ENCODE measurements at places on chromosomes 1 and 21.
A peak's percentile ranks its signal among the peaks of the same experiment; 100 is the strongest.

GRCh38 chr1:236172041-236172579 is 29.8 kb downstream of the GPR137B start:
- H3K27ac ChIP-seq: no peak overlapping the region
- H3K4me1 ChIP-seq: peaks cover 4% of the 10 kb centered on the region
- H3K27me3 ChIP-seq: no peaks in the 10 kb centered on the region
- no peak overlapping the region for H3K4me3 ChIP-seq
- DNase-seq: no peak
- peaks cover 1% of the 10 kb centered on the region for H3K36me3 ChIP-seq

DNA sequence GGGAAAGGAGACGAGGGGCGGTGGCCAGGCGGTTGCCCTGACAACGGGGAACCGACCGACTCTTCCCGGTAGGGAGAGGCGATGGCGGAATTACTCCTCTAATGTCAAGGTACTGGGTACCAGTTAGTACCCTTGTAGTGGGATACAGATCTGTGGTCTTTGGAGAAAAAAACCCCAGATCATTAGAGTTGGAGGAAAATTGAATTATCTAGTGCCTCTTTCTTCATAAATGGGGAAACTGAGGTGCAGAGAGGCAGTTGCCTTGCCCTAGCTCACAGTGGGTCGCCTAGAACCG is 545 bp upstream of the PEF1 start:
- H3K36me3 ChIP-seq: 0 out of 2 replicates have a peak, but pooled peaks cover 3% of the 10 kb centered on the region
- H3K4me3 ChIP-seq: peak overlapping the region; percentile 65
- DNase-seq: no peak
- no peaks in the 10 kb centered on the region for H3K27me3 ChIP-seq

- H3K27me3 ChIP-seq: peaks cover 21% of the 10 kb centered on the region
- no peak overlapping the region for H3K4me3 ChIP-seq
- H3K36me3 ChIP-seq: no peaks in the 10 kb centered on the region
- no peak for DNase-seq
Observed at GRCh38 chr1:206776229-206776628, 3.9 kb upstream of the IL10 start.

- no peaks in the 10 kb centered on the region for H3K27me3 ChIP-seq
- H3K4me3 ChIP-seq: no peak overlapping the region
- no peak for DNase-seq
- no peaks in the 10 kb centered on the region for H3K36me3 ChIP-seq
- H3K27ac ChIP-seq: no peak overlapping the region
- H3K4me1 ChIP-seq: no peaks in the 10 kb centered on the region
Observed at GRCh38 chr1:238776126-238776525, 610.2 kb upstream of the CHRM3 start.

- H3K27ac ChIP-seq: no peak overlapping the region
- H3K4me3 ChIP-seq: no peak overlapping the region
- H3K27me3 ChIP-seq: no peaks in the 10 kb centered on the region
Observed at GRCh38 chr1:44834328-44834727, 8.7 kb downstream of the PTCH2 start.

DNA sequence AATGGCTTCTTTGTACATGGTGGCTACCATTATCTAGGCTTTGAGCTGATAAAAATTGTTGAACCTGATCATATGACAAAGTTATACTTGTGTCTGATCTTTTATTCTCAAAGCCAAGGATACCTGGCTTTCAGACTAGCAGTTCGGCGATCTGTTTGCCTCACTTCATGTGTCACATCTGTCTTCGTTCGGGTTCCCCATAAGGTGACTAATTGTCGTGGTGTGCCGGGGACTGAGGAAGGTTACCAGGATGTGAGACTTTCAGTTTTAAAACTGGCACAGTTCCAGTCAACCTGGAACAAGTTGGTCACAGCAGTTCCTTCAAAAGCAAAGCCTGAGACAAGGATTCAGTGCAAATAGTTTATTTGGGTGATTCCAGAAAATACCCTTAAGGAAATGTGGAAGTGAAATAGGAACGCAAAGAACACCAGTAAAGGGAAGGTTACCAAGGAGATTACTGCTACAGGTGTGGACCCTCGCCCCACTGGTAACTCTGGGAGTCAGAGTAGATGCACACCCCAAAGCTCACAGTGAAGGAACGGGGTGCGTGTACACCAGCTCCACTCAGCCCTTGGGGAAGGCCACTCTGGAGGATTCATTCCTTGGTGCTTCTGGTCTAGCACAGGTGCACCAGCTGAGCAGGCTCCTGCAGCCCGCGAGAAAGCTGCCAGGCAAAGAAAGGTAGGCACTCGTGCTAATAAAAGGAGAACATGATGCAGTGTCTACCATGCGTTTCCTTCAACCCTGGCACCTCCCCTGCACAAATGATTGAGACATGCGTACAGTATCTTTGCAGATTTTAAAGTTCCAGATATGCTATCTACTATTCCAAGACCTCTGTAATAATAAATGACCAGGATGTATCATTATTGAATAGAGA is 69.0 kb downstream of the VWA5B1 start:
- H3K4me1 ChIP-seq: peaks cover 11% of the 10 kb centered on the region
- H3K36me3 ChIP-seq: no peaks in the 10 kb centered on the region
- H3K4me3 ChIP-seq: no peak overlapping the region
- no peak overlapping the region for H3K27ac ChIP-seq
- DNase-seq: no peak

DNA sequence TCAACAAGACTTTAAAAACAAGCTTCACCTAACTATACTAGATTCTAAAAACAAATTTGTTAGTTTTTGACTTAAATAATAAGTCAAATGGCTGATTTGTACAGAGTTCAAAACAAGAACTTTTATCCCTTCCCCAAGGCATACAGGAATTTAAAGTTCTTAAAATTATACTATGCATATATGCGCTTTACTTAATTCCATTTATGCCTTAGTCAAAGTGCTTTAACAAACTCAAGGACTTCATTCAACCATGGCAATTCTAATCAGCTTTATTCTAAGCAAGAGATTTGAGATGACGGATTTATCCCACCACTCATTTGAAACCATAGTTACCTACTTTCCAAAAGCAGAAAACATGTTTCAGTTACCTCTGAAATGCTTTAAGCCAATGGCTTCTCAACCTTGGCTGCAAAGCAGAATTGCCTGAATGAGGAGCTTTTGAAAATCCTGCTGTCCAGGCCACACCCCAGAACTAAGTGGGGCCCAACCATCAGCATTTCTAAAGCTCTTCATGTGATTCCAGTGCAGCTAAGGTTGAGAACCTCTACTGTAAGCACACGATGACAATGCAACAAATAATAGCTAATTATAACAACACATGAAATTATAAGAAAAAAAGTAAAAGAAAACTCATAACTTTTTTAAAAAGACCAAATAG is 44.6 kb downstream of the TTLL7 start:
- H3K27me3 ChIP-seq: no peaks in the 10 kb centered on the region
- no peak overlapping the region for H3K27ac ChIP-seq
- H3K4me3 ChIP-seq: no peak overlapping the region
- no peaks in the 10 kb centered on the region for H3K36me3 ChIP-seq

- DNase-seq: no peak
- H3K4me1 ChIP-seq: no peaks in the 10 kb centered on the region
- no peak overlapping the region for H3K27ac ChIP-seq
Observed at GRCh38 chr1:182102043-182102416, 40.5 kb upstream of the ZNF648 start.

DNA sequence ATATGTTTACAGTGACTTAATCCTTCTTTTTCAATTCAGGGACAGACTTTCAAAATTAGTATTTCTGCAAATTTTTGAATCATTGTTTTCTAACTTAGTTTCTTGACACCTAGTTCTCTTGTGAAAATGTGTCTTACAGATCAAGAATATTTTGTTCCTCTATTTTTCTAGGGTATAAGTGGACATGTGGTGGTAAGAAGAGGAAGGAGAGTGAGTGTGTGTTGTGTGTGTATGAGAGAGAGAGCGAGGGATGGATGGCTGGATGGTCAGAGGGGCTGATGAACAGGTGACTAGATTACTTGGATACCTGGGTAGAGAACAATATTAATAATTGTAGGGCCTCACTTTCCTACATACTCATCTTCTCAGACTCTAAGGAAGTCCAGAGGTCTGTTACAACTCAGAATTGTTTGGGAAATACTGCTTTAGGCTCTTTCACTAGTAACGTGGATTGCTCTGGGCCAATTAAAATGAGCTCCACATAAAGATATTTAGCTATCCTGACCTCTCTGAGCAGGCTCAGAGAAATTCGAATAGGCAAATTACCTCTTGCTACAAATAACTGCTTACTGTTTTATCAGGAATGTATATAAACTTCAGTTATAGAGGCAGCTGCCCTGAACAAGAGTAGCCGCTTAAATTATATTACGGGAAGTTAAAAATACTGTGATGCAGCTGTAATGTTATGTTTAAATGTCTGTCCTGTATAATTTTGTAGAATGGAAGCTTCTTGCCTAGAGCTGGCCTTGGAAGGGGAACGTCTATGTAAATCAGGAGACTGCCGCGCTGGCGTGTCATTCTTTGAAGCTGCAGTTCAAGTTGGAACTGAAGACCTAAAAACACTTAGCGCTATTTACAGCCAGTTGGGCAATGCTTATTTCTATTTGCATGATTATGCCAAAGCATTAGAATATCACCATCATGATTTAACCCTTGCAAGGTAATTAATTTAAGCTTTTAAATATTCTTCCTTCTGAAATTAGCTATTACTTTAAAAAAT is 19.7 kb downstream of the GPSM2 start:
- H3K4me1 ChIP-seq: peaks cover 4% of the 10 kb centered on the region
- no peak overlapping the region for H3K4me3 ChIP-seq
- H3K36me3 ChIP-seq: no peaks in the 10 kb centered on the region
- H3K27me3 ChIP-seq: no peaks in the 10 kb centered on the region

DNA sequence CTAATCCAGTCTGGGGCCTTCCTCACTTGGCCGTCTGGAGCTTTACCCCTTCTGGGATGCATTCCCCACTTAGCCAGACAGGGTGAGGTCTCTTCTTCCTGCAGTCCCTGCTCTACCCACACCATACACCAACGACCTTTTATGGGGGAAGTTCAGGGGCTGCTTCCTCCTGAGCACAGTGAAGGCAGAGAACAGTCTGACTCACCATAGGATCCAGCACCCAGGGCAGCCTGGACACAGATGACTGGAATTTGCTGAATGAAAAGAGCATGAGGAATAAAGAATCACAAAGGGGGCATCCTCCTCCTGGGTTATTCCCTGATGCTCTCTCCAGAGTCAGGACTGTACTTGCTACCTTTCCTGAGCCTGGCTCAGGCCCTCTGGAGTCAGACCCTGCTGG is 4.6 kb upstream of the FOXE3 start:
- H3K36me3 ChIP-seq: no peaks in the 10 kb centered on the region
- H3K27ac ChIP-seq: no peak overlapping the region
- H3K4me3 ChIP-seq: no peak overlapping the region
- DNase-seq: peak; percentile 61

- no peaks in the 10 kb centered on the region for H3K36me3 ChIP-seq
- no peaks in the 10 kb centered on the region for H3K27me3 ChIP-seq
- peak; percentile 33 for DNase-seq
- no peak overlapping the region for H3K4me3 ChIP-seq
- no peaks in the 10 kb centered on the region for H3K4me1 ChIP-seq
- H3K27ac ChIP-seq: no peak overlapping the region
Observed at GRCh38 chr1:219277304-219278105, 103.8 kb downstream of the LYPLAL1 start.

DNA sequence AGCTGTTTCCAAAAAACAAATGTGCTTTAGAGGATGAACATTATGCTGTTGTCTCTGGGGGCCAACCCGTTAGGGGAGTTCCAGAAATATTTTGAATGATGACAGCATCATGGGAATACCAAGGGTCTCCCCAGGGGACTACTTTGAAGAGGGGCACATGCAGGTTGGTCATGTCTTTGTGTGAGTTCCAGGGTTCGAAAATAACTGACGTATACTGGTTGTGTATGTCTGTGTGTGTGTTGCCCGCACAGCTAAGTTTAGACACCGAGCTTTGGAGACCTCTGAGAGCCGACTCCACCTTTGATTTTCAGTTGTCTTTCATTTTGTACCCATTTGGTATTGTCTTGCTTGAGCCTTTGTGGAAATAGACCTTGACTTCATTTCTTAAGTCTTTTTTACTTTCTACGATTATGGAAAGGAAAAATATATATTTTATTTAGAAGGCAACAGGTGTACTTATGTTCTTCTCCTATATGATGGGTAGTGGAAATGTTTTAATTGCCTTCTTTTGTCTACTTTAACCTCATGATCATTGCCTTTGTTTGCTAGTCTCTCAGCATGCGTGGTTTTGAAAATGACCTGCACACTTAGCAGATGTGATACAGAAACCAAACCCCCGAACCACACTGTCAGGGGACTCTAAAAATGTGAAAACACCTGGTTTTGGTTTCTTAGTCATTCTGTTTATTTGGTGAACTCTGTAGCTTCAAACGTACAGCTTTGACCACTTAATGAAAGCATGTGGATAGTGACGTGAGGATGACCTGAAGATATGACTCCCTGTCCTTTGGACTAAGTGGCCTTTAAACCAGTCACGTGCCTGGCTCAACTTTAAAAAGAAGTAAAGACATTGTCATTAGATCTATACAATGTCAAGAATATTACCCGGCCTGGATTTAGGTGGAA is 56.5 kb downstream of the GALNT2 start:
- peaks cover 8% of the 10 kb centered on the region for H3K36me3 ChIP-seq
- DNase-seq: peak; percentile 89
- no peaks in the 10 kb centered on the region for H3K27me3 ChIP-seq
- peaks cover 26% of the 10 kb centered on the region for H3K4me1 ChIP-seq
- H3K4me3 ChIP-seq: no peak overlapping the region
- H3K27ac ChIP-seq: no peak overlapping the region

DNA sequence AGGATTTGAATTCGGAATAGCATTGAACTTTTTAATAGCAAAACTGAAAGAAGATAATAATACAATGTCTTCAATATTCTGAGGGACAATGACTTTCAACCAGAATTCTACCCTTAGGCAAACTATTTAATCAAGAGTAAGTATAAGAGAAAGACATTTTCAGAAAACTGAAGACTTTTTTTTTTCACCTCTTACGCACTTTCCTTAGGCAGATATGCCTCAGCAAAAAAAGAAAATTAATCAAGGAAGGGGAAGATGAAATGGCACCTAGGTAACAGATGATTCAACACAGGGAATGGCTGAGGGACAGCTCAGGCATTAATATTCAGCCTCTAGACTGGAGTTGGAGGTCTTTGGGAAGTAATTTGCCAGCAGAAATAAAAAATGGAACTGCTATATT is 184.9 kb downstream of the URB2 start:
- no peaks in the 10 kb centered on the region for H3K4me1 ChIP-seq
- H3K36me3 ChIP-seq: no peaks in the 10 kb centered on the region
- DNase-seq: no peak
- H3K4me3 ChIP-seq: no peak overlapping the region
- no peaks in the 10 kb centered on the region for H3K27me3 ChIP-seq
